ENCODE measurements at places on chromosomes 3 and 15.

GRCh38 chr15:36415643-36416042 is 163.8 kb upstream of the CDIN1 start:
- DNase-seq, result no peak

DNA sequence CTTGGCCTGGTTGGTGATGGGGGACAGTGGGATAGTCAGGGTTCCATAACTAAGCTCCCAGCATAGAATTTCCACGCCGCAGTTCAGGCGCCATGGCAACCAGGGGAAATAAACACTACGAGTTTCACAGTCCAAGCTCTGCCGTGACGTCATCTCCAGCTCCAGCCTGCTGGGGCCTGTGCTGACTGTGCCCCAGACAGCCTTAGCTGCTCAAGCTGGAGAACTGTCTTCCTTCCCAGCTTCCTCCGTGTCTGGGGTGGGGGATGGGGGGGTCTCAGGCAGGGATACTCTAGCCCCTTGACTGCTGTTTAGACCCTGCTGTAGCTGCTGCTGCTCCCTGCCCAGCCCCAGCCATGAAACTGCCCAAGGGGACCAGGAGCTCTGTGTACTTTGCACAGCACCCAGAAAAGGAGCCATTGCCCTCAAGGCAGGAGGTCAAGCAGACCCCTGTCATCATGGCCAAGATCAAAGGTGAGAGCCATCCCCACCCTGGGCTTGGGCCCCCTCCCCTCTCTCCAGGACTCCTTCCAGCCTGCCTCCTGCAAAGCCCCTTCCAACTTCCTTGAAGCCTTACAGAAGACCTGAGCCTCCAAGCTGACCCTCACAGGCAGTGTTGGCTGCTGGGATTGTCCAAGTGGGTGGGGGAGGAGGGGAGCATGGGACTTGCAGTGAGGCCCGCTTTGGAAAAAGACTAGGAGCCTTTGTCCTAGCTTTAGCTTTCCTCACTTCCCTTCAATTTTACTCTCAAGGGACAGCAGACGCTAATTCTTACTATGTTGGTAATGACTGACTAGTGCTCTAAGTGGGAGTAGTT is 11.4 kb upstream of the CSPG4 start:
- DNase-seq, result no peak

GRCh38 chr3:45871780-45872179 is 14.6 kb upstream of the CCR9 start:
- DNase-seq, result no peak

DNA sequence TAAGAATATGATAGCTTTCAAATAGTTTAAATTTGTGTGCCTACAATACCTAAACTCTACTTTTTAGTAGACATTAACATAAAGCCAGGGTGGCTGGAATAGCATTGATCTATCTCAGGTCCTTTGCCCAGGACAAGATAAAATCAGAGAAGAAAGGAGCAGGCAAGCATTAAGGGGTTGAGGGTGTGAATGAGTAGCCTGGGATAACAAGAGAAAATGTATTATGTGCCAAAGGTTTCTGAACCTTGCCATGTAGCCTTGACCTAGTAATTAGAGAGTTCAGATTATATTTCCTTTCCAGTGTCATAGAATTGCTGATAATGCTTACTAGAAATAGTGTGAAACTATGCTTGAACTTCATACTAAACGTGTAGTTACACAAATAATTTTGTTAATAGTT is 22.9 kb downstream of the ATP11B start:
- no peak for DNase-seq

- no peak for DNase-seq
These were observed 2.6 kb downstream of the MORF4L1 start for GRCh38 chr15:78875107-78875914.

- no peak for DNase-seq
These were observed 193.1 kb downstream of the ALCAM start for GRCh38 chr3:105559856-105560255.

- DNase-seq, result no peak
These were observed 4.6 kb upstream of the EPB42 start for GRCh38 chr15:43225201-43225949.

DNA sequence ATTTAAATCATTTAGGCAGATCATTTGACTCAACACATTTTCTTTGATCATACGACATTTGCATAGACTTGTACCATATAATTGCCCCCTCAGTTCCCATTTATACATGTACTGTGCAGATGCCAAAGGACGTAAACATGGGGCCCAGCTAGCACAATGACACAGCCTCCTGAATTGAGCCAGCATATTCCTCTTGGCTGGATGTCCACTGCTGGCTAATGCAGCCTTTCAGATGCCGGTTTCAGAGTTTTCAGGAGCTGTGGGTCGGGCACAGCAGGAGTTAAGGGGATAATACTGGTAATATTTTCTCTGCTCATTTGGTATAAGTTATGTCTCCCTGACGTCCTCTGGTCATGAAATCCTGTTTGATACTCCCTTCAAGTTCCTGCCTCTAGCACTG is 39.4 kb downstream of the KAT2B start:
- DNase-seq, result no peak

- no peak for DNase-seq
These were observed 38.3 kb upstream of the ARHGEF3 start for GRCh38 chr3:56839784-56840715.

DNA sequence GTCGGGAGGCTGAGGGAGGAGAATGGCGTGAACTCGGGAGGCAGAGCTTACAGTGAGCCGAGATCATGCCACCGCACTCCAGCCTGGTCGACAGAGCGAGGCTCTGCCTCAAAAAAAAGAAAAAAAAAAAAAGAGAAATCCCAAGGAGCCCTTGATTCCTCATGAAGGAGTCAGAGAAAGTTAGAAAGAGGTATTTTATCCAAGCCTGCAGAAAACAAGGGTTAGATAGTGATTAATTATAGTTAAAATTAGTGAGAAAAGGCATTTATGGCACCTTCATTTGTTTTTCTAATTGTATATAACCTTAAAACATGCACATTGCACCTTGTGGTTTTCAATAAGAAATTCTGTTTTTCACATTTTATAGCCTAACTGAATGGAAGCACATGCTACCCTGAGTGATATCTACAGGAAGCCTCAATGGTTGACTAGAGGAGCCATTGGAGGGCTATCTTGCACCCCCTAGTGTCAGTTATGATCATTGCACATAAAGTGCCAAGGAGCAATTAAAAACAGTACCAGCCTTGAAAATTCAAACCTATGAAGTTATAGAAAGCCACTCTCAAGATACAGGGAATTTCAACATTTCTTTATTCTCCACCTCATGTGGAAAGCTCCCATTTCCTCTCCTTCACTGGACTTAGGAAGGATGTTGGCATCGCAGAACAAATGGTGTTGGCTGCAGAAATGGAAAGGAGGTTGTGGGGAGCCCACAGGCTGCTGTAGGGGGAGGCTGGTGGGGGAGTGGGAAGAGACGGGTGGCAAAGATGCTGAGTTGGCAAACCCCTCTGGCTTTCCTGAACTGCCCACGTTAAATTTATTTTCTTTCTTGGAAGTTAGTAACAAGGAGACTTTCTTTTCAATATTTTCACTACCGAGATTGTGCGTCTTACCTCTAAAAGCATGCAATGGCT is 48.5 kb downstream of the ITGA11 start:
- no peak for DNase-seq

GRCh38 chr3:165805946-165806561 is 31.2 kb downstream of the BCHE start:
- no peak for DNase-seq

DNA sequence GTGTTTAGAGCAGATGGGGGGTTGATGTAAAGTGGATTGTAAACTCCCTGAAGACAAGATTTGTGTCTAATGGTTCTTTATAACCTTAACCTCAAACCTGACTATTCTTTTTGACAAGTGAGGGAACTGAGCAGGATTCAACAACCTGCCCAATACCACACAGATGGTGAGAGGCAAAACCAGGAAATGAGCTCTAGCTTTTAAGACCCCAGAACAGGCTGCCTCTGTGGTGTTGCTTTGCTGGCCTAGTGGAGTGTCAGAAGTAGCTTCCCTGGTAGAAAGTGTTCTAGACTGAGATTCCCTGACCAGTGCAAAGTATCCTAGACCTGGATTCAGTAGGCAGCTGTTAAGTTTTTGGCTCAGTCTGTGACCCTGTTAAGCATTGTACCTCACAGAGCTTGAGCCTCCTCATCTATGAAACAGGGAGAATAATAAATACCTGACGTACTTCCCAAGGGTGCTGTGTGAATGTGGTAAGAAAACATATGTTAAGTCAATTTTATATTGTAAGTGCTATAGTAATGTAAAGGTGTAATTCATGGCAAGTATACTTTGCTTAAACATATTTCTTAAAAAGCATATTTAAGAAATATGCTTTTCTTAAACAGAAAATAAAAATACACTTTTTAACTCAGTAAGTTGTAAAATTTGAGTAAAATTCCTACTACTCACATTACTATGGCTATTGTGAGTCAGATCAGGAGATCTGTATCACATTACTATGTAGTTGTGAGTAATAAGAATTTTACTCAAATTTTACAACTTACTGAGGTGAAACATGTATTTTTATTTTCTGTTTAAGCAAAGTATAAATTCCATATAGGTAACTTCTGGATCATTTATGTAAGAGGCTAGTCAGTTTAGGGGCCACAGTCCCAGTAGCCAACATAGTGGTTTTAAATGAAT is 8.8 kb downstream of the GPR87 start:
- DNase-seq, result no peak

GRCh38 chr3:171282041-171282440 is 178.2 kb downstream of the TNIK start:
- no peak for DNase-seq

DNA sequence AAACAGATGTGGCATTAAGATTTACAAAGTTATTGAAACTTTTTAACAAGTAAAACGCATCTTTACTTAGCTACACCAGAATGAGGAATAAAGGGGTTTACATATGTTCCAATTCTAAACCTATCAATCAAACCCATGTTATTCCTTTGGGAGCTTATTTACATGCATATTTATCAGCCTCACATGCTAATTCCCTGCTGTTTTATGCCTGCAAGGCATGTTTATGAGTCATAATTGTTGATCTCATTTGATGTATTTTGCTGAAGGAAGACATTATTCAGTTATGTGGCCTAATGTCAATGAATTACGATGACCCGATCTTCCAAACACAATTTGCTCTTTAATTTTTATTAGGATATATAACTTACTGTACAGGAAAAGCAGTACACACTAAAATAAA is 272.9 kb downstream of the TBC1D5 start:
- DNase-seq, result no peak

DNA sequence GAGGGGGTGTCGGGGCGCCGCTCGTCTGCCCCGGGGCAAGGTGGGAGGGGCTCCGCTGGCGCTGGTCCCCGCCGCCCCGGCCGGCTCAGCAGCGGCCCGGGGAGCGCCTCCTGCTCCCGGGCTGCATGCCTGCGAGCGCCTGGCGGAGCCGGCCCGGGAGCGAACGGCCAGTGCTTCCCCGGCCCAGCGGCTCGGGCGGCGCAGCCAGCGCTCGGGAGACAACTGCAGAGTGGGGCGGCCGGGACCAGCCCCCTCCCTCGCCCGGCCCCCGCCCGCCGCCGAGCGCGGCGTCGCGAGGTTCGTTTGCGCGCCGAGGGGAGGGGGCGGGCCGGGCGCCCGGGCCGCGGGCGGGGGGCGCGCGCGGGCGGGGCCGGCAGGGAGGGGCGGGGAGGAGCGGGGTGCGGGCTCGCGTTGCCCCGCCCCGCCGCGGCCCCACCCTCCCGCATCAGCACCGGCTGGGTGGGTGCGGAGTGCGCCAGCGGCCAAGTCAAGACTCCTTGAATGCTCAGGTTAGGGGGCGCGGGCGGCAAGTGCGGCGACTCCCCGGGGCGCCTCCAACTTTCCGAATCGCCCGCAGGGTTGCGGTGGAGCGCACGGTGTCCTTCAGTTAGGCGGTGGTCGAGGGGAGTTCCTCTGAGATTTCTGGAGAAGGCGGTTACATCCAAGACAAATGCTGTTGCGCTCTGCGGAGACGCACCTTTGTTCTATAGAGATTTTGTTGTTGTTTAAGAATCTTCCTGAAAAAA is at the start of gene RGMA:
Gene RGMA (minus strand): TSS at position 231 of the 746 bp plus-strand sequence. CDS start 279 bp downstream, outside the sequence.
- no peak for DNase-seq

Measured in activated CD8-positive, alpha-beta memory T cell treated with anti-CD3 and anti-CD28 coated beads for 4 hours (primary cell).